ENCODE measurements at places on chromosomes 5 and 9.

- no peak for DNase-seq
Measured at GRCh38 chr9:34381323-34381722, 4.6 kb upstream of the MYORG start.

DNA sequence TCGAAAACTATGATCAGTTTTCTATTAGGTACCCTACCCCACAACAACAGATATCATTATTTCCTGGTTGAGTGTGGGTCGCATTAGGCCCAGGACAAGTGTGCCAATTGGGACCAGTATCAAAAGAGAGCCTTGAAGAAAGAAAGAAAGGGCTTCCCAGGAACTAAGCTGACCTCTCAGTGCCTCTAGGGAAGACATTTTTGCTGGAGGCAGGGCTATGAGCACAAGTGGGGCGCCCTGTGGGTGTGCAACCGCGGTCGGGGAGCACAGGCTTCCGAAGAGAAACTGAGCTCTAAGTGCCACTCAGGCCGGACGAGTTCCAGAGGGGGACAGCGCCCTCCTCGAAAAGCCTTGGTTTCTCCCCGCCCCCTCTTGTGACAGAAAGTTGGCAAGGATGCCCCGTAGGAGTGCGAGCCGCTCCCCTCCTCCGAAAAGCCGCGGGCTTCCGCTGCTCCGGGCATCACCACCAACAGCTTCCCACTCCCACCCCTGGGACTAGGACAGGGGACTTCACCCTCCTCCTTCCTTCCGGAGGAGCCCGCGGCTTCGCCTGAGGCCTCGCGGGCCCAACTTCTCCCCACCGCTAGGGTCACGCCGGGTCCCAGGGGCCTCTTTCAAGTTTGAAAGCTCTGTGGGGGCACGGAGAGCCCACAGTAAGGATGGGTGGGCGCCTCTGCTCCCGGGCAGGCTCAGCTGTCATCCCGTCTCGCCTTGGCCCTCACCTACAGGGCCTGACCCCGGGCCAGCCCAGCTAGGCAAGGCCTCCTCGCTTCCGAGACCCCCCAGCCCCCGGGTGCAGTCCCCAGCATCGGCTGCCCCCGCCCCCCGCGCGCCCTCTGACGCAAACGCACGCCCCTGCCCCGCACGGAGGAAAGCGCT, 2.0 kb downstream of the NR2F1-AS1 start:
- no peak for DNase-seq

DNA sequence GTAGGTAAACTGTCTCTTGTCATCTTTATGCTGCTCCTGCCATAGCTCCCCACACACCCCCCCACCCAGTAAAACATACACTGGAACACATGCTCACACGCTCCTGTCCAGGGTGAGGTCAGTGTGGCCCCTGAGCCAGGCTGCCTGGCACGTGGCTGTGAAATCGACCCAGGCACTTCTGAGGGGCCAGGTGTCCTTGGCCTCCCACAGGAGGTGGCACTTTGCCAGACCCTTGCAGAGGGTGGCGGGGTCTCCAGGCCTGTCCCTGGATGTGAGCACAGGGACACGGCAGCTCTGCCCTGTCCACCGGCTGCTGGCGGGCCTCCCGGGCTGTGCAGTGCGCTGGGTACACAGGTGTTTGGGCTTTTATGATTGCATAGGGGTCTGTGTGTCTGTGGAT, 10.0 kb upstream of the CRB2 start:
- no peak for DNase-seq

- no peak for DNase-seq
Measured at GRCh38 chr5:54678737-54679136, 161.2 kb downstream of the SNX18 start.

GRCh38 chr5:151221574-151221973, 2.3 kb downstream of the CCDC69 start:
- DNase-seq, result no peak

DNA sequence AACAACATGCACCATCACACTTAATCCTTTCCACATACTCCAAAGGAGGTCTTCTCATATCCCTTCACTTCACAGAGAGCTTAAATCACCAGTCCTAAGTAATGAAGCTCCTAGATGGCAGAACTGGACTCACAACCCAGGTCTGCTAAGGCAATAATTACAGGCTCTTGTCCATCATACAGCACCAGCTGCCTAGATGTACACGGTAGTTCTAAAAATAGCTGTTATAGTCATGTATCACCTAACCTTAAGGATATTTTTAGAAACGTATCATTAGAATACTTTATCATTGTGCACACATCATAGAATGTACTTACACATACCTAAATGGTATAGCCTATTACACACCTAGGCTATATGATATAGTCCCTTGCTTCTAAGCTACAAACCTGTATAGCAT, 644.6 kb upstream of the RGMB start:
- DNase-seq, result no peak

DNA sequence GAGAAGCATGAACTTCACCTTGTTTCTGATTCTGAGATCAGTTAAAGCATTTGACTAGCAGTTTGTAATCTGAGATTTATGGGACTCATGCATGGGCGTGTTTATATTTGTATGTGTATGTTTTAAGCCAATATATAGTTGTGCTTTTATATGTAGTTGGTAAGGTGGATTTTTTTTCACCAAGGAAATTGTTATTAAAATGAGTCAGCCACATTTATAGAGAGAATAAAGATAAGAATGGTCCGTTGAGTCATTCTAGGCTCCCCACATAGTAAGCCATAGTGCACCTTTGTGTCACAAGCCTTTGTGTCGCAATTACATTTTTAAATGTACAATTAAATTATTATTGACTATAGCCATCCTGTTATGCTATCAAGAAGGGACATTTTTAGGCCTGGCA, 89.0 kb downstream of the NLN start:
- DNase-seq, result no peak

DNA sequence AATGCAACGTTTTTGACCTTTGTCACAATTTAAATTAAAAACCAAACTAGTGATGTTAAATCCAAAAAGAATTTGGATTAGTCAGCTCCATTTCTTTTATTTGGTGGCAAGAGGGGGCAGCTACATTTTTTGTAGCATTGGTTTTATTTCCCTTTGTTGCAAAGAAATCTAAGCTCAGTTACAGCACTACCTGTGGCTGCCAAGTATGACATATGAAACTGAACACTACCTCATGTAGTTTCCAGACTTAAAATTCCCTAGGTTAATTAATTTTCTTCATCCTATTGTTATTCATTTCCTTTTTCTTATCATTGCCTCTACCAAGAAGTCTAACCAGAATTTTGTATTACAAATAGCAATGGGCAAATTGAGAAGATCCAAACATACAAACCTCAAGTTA, 393.5 kb downstream of the BRINP1 start:
- DNase-seq, result no peak

DNA sequence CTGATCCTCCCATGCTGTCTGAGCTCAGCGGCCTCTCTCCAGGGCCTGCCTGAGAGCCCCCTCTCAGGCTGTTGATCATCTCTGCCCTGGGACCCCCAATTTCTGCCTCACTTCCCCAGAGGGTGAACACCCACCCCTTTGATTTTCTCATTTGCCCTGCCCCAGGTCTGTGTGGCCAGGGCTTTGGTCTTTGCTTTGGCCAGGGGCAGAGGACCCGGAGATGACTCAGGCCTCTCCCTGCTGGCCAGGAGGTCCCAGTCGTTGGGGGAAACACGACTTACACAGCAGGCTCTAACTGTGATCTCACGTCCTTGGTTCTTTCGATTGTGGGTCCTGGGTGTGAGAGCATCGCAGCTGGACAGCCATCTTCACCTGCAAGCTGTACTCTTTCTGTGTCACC, 1.1 kb upstream of the ADAMTS2 start:
- no peak for DNase-seq

GRCh38 chr5:55033568-55033967, 9.5 kb downstream of the GZMK start:
- no peak for DNase-seq

GRCh38 chr5:180599981-180600553, 8.8 kb upstream of the SCGB3A1 start:
- no peak for DNase-seq

- DNase-seq, result no peak
Measured at GRCh38 chr5:154242964-154243376, 52.4 kb downstream of the GALNT10 start.

DNA sequence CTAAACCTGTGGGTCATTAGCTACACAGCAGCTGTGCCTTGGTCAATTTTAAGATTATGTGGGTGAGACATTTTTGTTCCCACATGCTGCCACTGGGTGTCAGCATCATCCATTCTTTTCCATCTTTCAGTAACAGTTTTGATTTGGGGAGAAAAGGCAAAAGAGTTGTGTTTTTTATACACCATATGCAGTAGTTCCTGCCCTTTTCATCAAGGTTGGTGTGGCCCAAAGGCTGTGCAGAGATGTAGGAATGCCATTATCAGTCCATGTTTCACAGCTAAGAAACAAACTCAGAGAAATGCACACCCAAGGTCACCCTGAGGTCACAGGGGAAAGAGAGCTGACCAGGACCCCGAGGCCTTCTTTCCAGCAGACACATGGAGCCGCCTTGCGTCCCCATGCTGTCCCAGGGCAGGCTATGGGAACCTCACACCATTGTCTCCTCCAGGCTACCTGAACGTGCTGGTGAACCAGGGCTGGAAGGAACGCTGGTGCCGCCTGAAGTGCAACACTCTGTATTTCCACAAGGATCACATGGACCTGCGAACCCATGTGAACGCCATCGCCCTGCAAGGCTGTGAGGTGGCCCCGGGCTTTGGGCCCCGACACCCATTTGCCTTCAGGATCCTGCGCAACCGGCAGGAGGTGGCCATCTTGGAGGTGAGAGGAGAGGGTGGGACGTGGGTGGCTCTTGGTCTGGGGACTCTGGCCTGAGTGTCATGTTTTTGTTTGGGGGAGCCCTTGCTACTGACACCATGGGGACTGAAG, 27.8 kb upstream of the GRPEL2 start:
- DNase-seq, result no peak

DNA sequence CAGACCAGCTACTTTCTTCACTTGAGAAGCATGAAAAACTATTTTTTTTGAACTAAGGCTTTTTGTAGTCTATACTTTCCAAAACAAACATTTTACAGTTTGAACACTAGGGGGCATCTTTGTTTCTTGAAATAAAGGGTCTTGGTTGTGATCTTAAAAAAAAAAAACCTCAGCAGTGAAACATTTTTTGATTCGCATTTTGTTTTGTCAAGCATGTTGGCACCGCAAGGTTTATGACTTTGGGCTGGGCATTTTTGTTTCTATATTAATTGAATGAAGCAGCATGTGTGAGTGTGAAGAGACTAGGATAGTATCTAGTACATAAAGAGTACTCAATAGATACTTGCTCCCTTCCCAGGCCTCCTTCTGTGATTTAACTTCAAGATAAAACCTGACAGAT, 31.6 kb upstream of the ACOT12 start:
- DNase-seq, result no peak

DNA sequence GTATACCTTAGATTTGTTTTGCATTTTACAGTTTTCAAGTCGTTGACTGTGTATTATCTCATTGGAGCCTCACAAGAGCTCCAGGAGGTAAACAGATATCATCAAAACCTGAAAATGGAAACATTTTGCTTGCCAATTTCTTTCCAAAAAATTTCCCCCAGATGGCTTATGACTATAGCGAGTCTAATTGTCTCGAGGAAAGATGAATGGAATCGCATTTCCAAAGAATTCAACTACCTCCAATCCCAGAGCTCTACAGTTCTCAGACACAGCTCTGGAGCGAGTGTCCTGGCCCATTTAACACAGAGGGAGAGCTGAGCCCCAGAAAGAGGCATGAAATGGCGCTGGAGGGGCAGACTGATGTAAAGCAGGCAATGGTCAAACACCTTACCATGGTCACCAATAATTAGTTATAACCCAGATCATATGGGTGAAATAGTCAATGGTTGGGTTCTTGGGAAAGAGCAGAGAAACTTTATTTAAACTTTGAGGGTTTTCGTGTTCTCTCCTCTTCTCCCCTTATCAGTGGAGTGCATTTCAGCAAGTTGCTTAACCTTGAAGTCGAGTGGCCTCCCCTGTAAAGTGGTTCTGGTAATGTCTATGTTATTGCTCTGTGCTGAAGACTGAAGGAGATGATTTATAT, 168.2 kb downstream of the ZDHHC21 start:
- no peak for DNase-seq

GRCh38 chr5:100799166-100799565, 103.9 kb downstream of the ST8SIA4 start:
- DNase-seq, result no peak

- no peak for DNase-seq
Measured at GRCh38 chr9:129823542-129823934, 398 bp downstream of the TOR1A start.

- no peak for DNase-seq
Measured at GRCh38 chr5:148938522-148938882, 112.1 kb downstream of the ADRB2 start.

DNA sequence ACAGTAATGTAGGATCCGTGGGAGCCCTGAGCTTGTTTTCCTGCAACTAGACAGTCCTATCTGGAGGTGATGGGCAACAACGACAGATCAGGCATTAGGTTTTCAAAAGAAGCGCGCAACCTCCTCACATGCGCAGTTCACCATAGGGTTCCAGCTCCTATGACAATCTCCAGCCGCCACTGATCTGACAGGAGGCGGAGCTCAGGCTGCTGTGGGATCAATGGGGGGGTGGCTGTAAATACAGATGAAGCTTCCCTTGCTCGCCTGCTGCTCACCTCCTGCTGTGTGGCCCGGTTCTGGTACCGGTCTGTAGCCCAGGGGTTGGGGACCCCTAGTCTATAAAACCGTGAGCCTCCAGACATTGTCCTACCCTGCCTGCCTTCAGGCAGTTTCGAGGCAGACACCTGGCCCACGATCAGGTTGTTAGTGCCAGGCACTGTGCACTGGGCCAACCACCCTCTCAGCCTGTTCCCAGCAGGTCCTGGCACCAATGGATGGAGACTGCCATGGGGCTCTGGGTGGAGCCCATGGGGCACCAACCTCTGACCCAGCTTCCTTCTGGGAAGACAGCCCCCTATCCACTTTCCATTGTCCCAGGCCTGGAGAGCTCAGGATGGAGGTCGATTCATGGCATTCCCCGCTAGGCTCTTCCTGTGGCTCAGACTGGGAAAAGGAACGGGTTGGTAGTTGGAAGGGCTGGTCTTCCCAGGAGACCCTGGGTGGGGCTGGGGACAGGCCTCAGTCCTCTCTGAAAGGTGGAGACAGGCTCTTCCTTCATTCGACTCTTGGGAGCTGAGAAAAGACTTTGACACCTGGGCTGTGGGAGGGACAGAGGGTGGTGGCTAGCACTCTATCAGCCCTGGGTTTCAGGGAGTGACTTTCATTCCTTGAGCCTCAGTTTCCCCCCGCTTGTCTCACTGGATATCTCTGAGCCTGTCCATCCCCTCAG, 1.7 kb downstream of the ENDOG start:
- DNase-seq, result no peak

DNA sequence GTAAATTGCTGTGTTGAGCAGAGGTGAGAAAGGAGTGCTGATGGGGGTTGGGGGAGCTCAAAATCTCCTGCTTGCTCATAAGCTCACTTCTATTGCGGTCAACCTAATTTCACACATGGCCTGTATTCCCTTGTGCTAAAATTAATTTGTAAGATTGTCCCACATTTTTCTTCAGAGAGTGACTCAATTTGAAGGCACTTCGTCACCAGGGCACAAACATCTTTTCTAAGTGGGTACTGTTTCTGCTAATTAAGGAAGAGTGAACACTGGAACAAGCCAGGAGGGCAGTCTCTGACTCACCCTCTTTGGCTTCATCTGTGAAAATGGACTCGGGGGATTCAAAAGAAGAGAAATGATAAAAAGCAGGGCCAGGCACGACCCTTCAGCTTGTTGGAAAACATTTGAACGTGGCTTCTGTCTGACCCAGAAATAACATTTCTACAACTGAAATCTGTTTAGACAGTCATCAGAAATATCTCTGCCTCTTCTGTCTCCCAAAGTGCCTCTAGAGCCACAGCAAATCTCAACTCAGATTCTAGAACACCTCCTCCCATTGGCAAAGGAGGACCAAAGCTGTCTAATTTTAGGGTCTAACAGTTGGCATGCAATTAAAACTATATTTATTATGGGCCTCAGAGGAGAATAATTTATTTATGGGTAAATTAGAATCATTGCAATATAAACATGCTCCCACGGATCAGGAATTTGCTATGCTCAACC, 49.8 kb downstream of the FEM1C start:
- no peak for DNase-seq
